ENCODE measurements at places on chromosomes 2 and 18.

GRCh38 chr2:69356471-69356870, 30.6 kb downstream of the GFPT1 start:
- no peak for DNase-seq

GRCh38 chr2:73069855-73070642, 1.5 kb downstream of the SFXN5 start:
- DNase-seq = no peak

- DNase-seq = no peak
These were observed 200.9 kb upstream of the FN1 start for GRCh38 chr2:215636816-215637215.

- DNase-seq = no peak
These were observed 1614.1 kb upstream of the TMEFF2 start for GRCh38 chr2:193808877-193809276.

DNA sequence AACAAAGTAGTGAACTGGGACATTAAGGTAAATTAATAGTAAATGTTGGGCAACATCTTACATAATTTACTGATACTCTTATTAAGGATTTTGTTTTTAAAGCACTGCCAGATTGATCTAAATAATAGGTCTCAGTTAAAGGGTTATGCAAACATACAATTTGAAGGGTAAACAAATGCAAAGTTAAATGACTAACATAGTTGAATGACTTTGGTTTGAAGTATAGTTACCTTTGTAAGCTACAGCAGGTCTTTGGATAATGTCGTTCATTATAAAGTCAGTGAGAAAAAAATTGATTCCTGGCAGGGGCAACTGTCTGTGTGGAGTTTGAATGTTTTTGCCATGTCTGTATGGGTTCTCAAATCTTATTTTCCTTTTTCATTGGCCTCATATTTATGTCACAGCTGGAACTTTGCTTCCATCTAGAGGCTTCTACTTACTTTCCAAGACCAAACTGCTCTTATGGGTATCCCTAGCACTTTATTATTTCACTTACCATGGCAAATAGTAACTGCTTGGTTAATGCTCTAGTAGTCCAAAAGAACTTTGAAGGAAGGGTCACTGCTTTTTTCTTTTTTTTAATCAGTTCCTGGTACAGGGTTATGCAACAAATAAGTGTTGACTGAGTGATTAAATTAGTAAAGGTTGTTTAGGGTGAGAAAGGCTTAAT, 107.8 kb downstream of the NBEAL1 start:
- DNase-seq = no peak

GRCh38 chr2:197238043-197238365, 72.6 kb downstream of the ANKRD44 start:
- DNase-seq = no peak

- DNase-seq = no peak
These were observed 24.2 kb downstream of the OTOF start for GRCh38 chr2:26453421-26454329.

GRCh38 chr2:58634653-58635370, 393.7 kb upstream of the FANCL start:
- DNase-seq = no peak

DNA sequence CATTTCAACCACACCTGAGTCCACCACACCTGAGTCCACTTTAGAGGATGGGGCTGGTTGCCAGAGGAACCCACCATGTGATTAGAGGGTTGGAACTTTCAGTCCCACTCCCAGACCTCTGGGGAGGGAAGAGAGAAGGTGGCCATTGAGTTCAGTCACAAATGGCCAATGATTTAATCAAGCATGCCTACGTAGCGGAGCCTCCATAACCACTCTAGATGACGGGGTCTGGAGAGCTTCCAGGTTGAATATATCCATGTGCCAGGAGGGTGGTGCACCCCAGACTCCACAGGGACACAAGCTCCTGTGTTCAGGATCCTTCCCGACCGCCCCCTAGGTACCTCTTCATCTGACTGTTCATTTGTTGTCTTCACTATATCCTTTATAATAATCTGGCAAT, 53.3 kb downstream of the CYBRD1 start:
- no peak for DNase-seq

DNA sequence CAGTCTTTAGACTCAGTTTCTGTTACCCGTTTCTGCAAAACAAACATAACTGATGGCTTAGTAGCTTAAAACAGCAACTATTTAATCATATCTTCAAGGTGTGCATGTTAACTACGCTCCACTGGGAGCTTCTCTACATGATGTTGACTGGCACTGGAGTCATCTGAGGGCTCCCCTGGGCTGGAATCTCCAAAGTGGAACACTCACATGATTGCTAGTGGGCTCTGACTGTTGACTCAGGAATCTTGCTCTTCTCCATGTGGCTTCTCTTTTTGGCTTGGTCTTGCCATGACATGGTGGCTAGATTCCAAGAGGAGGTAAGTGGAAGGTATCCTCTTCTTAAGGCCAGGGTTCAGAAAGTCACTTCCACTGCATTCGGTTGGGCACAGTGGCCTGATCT, 160.8 kb downstream of the PMAIP1 start:
- no peak for DNase-seq

- DNase-seq = no peak
These were observed 729.4 kb downstream of the RNF144A start for GRCh38 chr2:7646661-7647060.

DNA sequence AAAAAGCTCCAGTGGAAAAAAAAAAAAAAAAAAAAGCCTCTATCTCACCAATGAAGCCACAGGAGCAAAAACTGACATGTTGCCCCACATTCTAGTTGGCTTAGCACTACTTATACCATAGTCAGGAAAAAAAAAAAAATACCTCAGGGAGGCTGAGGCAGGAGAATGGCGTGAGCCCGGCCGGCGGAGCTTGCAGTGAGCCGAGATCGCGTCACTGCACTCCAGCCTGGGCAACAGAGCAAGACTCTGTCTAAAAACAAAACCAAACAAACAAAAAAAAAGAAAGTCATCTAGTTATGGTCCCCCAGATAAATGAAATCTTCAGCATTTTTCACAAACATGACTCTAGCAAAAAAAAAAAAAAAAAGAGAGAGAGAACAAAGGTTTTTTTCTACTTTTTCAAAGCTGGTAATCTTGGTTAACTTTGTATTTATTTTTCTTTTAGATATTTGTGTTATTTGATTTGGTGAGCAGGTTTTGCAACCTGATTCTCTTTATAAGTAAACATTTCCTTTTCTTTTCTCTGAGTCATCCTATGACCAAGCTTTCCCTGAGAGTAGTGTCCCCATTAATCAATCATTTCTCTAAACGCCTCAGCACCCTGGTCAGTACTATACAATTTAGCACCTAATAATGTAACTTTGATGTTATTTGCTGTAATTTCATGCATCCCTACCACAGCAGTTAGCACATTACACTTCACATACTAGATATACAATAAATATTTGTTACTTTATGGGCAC, 273.7 kb upstream of the PIK3C3 start:
- no peak for DNase-seq

GRCh38 chr18:43077510-43078308, 37.8 kb downstream of the RIT2 start:
- DNase-seq = no peak

DNA sequence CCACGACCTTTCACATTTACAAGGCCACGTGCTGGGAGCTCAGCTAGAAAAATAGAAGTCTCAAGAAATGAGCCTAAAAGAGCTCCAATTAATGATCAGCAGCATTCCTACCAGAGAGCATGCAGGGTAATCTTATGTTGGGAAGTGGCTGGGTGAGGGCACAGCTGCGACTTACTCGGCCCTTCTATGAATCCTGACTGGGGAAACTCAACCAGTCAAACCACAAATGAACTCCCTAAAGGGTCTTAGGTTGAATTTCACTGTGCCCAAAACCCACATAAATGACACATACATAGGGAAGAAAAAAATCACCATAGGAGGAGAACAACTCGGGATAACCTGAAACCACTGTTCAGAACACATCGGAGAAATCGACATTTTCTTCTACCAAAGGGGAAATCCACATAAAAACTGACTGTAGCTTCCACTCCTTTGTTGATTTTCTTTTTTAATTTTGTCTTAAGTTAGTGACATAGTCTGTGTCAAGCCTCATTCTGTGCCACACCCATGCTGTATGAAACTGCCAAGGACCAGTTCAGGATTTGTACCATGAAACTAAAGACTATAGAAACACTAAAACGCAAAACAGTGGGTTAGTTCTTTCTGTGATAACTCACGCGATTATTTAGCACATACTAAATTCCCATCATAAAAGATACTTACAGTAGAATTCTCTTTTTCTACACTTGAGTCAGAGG, 54.7 kb downstream of the UXS1 start:
- DNase-seq = no peak

GRCh38 chr2:97816411-97816810, 103.0 kb downstream of the ZAP70 start:
- no peak for DNase-seq

DNA sequence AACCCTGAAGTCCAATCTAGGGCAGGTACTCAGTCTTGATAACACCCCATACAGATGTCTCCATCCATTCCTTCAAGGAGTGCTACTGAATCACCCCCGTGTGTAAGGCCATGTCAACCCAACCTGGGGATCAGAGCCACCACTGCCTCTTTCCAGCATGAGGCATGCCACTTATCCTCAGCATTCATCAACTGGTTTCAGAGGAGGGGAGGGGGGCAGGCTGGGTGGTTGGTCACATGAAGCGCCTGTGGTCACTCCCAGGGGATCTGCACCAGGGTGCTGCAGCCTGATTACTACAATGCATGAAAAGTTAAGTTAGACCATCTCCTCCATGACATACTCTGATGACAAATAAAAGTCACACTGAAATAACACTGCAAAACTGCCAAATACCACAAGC, 65.0 kb downstream of the UXS1 start:
- no peak for DNase-seq

- DNase-seq = no peak
These were observed 24.7 kb upstream of the NMUR1 start for GRCh38 chr2:231554748-231555545.

- DNase-seq = no peak
These were observed 5.8 kb downstream of the ERMN start for GRCh38 chr2:157319795-157320194.

- no peak for DNase-seq
These were observed 124.4 kb downstream of the DIS3L2 start for GRCh38 chr2:232085826-232086425.

DNA sequence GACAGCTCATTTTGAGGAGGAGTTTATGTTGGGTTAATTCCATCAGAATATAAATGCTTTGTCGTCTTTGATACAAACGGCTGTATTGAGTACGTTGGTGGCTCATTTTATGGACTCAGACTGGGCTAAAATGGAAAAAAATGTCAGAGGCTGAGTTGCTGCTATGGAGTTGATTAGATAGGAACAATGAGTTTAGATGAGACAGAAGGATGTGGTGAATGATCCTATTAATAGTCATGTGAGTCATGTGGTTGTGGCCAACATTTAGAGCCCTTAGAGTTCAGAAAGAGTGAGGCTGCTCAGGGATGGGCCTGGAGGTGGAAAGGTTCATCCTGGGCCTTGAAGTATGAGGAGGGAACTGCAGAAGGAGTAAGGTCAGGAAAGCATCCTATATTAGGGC, 434.2 kb downstream of the MEIS1 start:
- DNase-seq = no peak

DNA sequence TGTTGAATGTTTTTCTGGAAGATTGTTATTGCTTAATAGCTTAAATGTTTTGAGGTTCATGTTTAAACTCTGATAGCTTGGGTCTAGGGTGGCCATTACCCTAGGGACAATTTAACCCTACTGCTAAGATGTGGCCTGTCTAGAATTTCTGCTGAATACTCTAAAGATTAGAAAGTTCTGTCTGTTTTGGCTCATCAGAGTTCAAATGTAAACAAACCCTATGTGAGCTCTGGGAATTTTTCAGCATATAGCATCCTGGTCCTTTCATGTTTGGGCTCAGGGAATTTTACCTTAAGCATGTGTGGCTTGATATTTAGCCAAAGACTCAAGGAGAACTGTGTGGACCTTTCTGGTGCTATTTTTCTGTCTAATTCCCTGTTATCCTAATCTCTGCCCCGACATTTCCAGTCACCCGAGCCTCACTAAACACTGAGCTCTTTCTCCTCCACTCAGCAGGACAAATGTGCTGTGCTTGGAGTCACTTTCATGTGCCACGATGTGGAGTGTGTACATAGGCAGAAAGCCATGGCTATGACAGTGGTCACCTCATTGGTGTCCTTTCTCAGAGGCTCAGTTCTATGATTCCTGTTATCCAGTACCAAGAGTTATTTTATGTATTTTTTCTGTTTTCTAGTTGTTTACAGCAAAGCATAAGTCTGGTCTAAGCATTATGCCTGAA, 492.5 kb upstream of the SPHKAP start:
- DNase-seq = no peak

DNA sequence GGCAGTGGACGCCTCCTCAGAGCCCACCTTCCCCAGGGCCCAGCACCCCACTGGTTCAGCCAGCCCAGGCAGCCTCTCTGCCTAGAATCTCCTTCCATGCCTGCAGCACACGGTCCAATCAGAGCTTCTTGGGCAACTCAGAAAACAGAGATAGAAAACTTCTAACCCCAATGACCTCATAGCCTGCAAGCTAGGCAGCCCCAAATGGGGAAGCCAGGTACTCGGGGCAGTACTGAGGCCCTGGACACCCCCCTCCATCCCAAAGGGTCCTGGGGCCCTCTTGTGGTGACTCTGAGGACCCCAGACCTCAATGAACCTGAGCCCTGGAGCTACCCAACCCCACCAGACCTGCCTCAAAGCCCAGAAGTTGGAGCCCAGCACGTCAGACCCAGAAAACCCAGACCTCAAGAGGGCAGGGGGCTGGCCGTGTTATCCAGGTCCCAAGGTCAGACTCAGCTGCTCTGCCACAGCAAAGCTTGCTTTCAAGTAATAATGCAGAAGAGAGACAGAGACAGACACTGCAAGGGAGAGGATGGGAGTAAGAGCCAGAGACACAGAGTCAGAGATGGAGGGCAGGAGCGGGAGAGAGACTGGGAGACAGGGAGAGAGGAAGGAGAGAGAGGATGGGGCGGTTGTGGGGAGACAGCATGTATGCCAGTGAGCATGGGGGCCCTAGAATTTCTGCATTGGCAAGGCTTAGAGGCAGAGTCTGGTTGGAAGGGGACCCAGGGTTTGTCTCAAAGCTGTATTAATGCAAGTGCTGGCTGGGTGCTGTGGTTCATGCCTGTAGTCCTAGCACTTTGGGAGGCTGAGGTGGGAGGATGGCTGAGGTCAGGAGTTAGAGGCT, 28.2 kb downstream of the SERTAD2 start:
- no peak for DNase-seq

- no peak for DNase-seq
These were observed 731.0 kb downstream of the CNTNAP5 start for GRCh38 chr2:124756048-124756447.

DNA sequence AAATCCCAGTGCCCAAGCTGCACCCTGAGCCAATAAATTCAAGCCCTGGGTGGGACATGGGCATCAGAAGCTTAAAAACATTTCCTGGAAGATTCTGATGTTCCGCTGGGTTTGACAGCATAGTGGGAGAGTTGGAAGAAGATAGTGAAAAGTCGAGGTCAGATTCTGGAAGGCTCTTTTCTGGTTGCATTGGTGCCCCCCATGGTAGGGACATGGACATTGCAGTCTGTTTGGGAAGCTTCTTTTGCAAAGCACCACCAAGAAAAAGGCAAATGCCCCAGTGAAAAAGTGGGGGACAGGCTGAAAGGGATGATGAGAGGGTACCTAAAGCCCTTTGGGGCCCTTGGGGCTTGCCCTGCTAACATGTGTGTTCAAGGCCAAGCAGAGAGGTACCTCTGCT, 21.0 kb downstream of the MERTK start:
- no peak for DNase-seq

GRCh38 chr18:67665266-67665665, 148.7 kb upstream of the DSEL start:
- DNase-seq = no peak

GRCh38 chr18:77559274-77559910, 309.7 kb downstream of the GALR1 start:
- no peak for DNase-seq

- DNase-seq = no peak
These were observed 271.5 kb downstream of the AGAP1 start for GRCh38 chr2:235765181-235765820.

GRCh38 chr2:30487603-30488002, 40.6 kb downstream of the LCLAT1 start:
- no peak for DNase-seq
